Activated naive CD8-positive, alpha-beta T cell treated with anti-CD3 and anti-CD28 coated beads, Interleukin-2, amount 50 U/mL, for 24 hours (primary cell): ENCODE measurements at places on chromosomes 5 and 9.

- DNase-seq = no peak
- H3K4me3 ChIP-seq = no peak overlapping the region
- H3K27ac ChIP-seq = no peak overlapping the region
- peaks cover 2% of the 10 kb centered on the region for H3K27me3 ChIP-seq
- no peaks in the 10 kb centered on the region for H3K36me3 ChIP-seq
- no peaks in the 10 kb centered on the region for H3K4me1 ChIP-seq
Measured at GRCh38 chr5:147539053-147539452, 29.2 kb upstream of the DPYSL3 start.

DNA sequence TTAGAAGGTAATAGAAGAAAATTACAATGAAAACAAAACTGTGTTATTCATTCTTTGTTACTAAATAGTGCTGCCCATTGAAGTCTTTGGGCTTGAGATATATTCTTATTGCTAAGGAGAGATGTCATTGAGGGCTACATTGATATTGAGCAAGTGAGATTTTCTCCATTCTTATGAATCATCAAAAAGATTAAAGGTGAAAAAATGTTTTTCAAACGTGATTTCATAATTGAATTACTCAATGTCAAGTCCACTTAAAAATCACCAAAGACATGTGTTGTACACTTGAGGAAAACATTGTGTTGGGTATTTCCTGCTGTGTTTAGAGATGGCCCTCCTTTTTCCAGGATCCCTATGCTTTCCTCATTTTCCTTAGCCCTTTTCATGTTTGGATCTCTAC, 448.1 kb downstream of the NFIB start:
- H3K4me3 ChIP-seq = no peak overlapping the region
- no peak for DNase-seq
- H3K36me3 ChIP-seq = no peaks in the 10 kb centered on the region

DNA sequence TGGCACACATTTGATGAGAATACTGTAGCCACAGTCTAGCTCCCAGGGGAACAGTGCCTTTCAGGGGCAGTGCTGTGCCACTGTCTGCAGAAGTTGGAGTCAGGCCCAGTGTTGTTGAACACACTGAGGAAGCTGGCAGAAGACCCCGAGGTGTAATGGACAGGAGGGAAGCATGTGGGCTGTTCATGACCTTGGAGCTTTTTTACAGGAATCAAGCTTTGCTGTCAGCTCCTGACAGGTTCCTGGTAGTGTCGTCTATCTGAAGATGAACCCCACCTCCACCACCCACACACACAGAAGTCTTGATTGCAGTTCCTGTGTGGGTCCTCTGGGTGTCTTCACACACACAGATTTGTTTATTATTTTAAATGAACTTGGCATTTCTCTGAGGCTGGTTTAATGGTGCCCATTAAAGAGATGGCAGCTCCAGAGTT, 40.3 kb upstream of the TNFAIP8 start:
- peaks cover 29% of the 10 kb centered on the region for H3K36me3 ChIP-seq
- peak overlapping the region; percentile 78 for H3K27ac ChIP-seq
- peaks cover 95% of the 10 kb centered on the region for H3K4me1 ChIP-seq
- no peaks in the 10 kb centered on the region for H3K27me3 ChIP-seq
- DNase-seq = no peak

GRCh38 chr5:76273206-76273885, 129.7 kb upstream of the IQGAP2 start:
- no peaks in the 10 kb centered on the region for H3K36me3 ChIP-seq
- H3K27ac ChIP-seq = no peak overlapping the region
- H3K4me3 ChIP-seq = no peak overlapping the region
- H3K27me3 ChIP-seq = no peaks in the 10 kb centered on the region
- H3K4me1 ChIP-seq = peaks cover 22% of the 10 kb centered on the region

DNA sequence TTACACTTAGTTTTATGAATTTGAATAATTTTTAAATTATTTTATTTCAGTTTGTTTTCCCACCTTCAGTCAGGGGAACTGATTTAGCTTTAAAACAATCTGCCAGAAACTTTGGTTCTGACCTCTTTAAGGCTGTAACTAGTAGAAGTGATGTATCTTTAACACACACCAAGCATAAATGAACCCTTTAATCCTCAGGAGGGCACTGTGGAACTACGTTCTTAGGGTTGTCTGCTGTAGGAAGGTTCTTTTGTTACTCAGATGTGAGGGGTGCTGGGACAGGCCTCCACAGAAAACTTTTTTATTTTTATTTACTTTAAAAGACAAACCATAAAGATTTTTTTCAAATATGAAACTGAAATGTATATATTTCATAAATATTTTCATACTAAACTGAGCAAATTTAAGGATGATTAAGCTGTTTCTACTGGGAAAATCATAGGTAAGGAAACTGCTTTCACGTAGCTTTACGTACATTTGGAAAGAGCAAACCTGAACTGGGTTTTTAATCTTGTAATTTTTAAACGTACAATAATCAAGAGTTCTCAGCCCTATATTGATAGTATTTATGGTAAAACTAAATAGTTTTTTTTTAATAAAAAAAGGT, 5.3 kb downstream of the KLF4 start:
- H3K36me3 ChIP-seq = no peaks in the 10 kb centered on the region
- peaks cover 38% of the 10 kb centered on the region for H3K27me3 ChIP-seq
- no peak overlapping the region for H3K4me3 ChIP-seq

DNA sequence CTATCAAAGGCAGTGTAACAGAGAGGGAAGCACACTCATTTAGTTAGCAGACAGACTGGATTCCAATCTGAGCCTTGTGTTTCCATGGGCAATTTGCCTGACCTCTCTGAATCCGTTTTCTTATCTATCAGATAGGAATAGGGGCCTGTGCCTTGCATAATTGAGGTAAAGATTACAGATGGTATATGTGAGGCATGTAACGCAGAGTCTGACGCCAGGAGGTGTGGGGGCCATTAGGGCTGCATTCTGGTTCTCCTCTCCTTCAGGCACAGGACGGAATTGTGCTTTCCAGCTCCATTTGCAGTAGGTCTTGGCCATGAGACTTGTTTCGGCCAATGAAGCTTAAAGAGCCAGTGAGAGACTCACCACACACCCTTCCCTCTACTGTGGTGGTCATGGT, 97.6 kb downstream of the FRMD3 start:
- no peaks in the 10 kb centered on the region for H3K4me1 ChIP-seq
- H3K27ac ChIP-seq = no peak overlapping the region
- no peaks in the 10 kb centered on the region for H3K36me3 ChIP-seq
- DNase-seq = no peak
- H3K4me3 ChIP-seq = no peak overlapping the region

GRCh38 chr5:9339206-9339818, 206.6 kb downstream of the SEMA5A start:
- no peak overlapping the region for H3K4me3 ChIP-seq
- peak; percentile 4 for DNase-seq
- no peaks in the 10 kb centered on the region for H3K36me3 ChIP-seq
